CD4-positive, alpha-beta T cell (primary cell): ENCODE measurements at places on chromosomes 2 and 18.

DNA sequence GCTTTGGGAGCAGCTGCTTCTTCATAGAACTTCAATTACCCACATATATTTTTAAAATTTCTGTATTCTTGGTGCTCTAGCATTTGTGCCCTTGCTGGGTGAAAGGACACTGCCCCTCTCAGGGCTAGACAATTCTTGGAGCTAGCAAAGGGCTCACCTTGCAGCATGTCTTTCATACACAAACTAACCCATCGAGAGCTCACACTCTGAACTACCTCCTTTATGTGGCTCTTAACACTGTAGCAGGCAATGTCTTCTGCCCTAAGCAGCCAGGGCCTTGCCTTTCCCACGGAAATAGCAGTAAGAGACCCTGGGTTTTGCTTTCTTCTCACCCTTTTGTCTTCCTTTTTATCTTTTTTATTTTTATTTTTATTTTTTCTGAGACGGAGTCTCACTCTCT is 234.0 kb downstream of the ACTR3 start:
- no peak for DNase-seq

DNA sequence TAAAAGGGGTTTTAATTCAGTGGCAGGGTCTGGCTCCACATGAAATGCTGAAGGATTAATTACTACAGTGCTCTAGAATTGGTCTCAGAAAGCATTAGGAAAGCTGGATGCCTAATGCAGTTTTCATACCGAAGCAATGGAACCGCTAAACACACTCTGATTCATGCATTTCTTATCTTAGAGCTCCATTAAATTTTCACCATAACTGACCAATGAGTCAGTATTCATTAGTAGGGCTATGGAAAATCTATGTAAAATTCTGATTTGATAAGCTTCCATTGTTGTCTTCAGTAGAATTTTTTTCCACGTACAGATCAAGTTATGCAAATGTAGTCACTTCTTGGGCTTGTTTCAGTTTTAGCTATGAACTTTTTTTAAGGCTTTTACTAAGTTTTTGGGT is 359.9 kb downstream of the ARHGAP15 start:
- DNase-seq = no peak

GRCh38 chr2:7363906-7364305 is 446.7 kb downstream of the RNF144A start:
- DNase-seq = no peak

DNA sequence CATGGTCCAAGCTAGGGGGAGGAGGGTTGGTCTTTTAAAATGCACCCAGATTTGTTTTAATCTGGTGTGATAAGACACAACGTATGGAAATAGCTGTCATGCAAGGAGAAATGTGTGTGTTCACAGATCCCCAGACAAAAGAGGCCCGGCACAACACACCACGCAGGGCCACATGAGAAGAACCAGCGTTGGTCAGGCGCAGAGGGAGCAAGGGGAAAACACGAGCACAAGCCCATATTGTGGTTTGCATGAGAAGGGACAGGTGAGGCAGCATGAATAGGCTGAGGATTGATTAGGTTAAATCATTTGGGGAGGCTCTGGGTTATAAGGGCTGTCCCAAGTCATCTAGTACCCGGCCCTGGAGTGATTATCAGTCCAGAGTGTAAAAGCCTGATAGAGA is 272.5 kb upstream of the NCKAP5 start:
- no peak for DNase-seq

DNA sequence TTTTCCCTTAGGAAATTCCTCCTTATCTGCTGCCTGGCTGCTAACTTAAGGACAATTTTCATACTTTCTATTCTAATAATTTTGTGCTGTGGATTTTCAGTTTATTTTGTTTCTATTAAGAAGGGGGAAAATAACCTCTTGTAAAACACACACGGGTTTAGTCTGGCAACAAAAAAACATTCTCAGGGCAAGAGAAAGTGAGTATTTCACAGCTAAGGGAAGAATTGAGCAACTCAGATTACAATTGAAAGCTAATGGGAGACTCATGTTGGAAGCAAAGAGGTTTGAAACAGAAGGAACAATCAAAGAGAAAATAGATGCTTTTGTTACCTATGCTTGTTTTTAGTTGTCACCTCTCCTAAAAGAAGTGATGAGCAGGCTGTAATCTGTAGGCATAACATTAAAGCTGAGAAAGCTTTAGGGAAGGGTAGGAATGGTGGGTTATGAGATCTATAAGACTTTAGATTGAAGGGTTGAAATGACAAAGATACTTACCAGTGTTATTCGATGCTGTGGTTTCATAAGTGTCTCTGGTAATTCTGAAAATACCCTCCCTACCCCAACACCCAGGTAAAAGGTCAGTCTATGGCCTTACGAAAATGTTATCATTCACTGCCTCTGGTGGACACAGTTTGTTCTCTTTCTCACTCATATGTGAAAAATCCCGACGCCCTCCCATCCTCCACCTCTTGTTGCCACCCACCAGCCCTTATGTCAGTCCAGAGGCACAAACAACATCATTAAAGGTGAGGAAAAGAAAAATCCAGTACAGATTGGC is 510.9 kb downstream of the TXNL1 start:
- DNase-seq = no peak

- DNase-seq = no peak
Observed at GRCh38 chr2:119756837-119757236, 2.9 kb upstream of the PTPN4 start.

DNA sequence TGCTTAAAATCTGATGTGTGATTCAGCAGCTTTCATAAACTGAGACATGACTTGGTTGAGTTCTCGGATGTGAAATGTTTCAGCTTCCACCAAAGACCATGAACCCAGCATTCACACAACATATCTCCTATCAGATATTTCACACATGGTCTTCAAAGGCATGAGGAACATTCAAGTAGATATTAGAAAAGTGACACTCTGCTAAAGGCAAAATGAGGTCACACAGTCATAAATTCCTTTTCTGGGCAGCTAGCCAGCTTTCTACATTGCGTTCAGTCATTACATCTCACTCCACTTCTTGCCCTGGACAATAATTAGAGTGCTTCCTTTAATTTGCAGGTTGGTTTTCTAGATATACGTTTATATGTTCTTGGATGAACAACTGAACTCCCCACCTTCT is 96.7 kb downstream of the GAREM1 start:
- DNase-seq = no peak

GRCh38 chr2:67938053-67938452 is 124.8 kb downstream of the C1D start:
- DNase-seq = no peak

DNA sequence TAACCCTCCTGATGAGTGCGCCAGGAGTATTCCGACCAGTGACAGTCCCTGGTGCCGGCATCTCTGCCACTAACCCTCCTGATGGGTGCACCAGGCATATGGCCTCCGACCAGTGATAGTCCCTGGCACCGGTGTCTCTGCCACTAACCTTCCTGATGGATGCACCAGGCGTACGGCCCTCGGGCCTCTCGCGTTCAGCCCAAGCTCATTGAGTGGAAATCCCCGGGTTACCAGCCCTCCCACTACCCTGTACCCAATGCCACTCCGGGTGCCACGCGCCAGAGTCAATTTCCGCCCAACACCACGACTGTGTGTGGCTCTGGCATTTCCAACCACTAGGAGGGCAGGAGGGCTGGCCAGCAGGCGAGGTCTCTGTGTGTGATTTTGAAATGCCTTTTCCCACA is 11.7 kb upstream of the GPC1 start:
- DNase-seq = no peak

- no peak for DNase-seq
Observed at GRCh38 chr2:3460831-3461800, 58.2 kb downstream of the ADI1 start.

DNA sequence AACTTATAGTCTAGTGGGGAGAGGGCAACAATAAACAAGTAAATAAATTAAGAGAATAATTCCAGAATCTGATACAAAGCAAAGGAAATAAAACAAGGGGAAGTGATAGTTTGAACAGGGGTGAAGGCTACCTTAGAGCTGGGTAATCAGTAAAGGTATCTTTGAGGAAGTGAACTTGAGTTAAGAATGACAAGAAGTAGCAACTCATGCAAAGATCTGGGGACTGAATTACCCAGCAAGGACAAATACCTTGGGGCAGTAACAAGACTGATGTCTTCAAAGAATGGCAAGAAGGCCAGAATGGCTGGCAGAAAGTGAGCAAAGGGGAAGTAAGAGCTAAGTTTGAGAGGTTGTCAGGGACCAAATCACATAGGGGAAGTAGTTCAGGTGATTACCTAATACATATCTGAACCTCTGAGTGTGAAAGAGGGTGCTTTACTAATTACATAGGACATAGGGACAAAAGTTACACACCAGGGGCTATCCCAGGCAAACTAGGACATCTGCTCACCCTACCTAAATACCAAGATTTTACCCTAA is 244.6 kb upstream of the HNRNPA3 start:
- no peak for DNase-seq

DNA sequence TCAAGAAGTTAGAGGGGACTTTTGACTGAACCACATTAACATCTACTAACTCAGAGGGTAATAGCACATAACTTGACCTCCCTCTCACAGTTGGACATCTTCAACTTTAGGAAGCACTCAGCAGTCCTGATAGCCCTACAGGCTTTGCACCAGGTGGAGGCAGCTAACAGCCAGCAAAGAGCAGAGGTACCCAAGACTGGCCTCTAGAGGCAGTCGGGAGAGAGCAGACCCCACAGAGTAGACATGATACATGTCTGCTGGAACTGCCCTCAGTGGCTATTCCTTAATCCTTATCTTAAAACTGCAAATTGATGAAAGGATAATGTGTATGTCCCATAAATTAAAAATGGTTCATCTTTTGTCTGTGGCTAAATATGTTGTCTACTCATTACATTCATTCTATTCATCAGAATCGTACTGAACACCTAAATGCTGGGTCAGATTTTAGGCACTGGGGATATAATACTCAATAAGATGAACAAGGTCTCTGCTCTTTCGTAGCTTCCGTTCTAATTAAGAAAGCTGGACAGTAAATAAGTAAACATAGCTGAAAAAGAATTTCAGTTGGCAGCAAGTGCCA is 49.8 kb downstream of the CAB39 start:
- peak; percentile 40 for DNase-seq

GRCh38 chr2:196233021-196233804 is 61.8 kb upstream of the STK17B start:
- DNase-seq = no peak

DNA sequence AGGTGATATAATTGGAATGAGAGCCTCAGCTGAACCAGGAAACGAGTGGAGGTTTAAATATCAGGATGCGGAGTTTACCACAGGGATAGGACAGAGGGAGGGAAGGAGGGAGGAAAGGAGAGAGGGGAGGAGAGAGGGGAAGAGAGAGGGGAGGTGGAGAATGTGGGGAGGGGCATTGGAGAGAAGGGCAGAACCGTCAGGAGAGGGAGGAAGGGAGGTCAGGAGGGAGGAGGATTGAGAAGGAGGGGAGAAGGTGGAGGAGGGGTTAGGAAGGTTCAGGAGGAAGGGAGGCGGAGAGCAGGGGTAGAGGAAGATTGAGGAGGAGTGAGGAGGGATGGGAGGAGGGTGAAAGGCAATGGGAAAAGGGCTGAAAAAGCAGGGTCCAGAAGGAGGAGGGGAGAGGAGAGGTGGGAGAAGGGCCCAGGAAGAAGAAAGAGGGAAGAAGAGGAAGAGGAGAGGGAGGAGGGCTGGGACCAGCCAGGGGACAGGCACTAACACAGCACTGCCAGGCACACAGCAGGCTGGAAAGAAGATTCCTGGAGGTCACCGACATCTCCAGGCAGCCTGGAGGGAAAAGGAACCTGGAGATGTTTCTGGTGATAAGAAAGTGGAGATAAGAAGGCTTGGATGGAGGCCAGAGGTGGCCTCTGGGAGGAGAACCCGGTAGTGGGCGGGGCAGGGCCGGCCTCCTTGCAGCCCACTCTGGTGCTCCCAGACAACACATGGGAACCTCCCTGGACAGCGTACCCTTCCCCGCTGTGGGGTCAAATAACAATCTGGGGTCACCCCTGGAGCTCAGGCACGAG is 176.7 kb upstream of the SMAD2 start:
- no peak for DNase-seq

GRCh38 chr2:3664925-3665324 is 6.9 kb downstream of the ALLC start:
- no peak for DNase-seq

DNA sequence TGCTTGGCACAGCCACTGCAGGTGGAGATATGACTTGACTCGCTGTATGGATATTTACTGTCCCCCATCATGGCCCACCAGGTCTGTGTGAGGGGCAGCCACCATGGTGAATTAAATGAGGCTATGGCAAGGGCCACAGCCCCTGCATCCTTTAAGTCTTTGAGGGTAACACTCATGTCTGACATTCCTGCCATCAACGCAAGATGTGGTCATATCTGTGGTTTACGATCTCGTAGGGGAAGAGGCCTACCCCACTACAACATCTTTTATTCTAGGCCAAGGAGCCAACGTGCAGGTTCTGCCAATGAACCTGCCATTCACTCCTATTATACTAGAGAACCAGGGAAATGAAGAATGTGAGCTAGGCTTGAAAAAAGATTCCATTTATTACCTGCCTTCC is 381.6 kb upstream of the ID2 start:
- DNase-seq = no peak

- no peak for DNase-seq
Observed at GRCh38 chr18:33870059-33870458, 292.0 kb downstream of the ASXL3 start.

GRCh38 chr2:223050900-223051504 is 988 bp upstream of the KCNE4 start:
- DNase-seq = no peak

- DNase-seq = no peak
Observed at GRCh38 chr18:10298346-10298745, 156.1 kb upstream of the APCDD1 start.

- no peak for DNase-seq
Observed at GRCh38 chr2:109527846-109528705, 85.7 kb downstream of the SEPTIN10 start.

GRCh38 chr2:64273524-64274398 is 129.5 kb upstream of the PELI1 start:
- no peak for DNase-seq

DNA sequence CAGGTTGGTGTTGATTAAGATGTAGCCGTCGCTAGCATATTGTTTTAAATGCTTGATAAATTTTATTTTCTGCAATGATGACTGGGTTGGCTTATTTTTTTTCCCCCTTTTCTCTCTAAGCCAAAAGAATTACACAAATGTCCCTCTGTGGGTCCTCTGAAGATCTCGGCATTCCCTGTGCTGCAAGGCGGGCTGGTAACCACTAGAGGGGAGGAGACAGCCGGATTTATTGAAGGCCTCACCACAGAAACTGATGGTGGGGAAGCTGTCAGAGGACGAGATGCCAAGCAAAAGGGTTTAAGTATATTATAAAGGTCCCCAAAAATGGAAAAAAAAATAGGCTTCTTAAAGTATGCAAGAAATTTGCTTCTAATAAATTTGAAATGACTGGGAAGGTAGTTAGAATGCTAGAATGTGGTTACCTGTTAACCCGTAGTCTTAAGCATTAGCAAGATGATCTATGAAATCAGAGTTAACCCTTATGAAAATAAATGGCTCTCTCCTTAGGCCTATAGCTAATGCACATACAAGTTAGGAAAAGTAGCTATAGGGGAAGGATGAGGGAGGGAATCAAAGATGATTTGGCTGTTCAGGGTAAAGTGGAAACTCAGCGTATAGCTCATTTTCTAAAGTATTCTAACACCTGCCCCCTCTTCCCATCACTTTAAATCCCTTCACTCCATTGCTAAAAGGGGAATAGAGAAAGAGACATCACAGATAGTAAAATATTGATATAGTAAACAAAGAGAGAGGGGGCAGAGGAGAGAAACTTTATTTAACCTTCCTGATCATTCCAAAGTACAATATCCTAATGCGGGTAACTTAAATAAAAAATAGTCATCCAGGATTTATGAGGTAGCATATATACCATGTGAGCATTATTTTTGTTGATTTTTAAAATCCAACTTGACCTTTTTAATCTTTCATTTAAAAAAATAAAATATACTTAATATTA is 894.5 kb upstream of the POU3F3 start:
- DNase-seq = no peak
